Immature natural killer cell (primary cell): ENCODE measurements at places on chromosomes 13 and 19. TPM values are rescaled to one million over a fixed set of nuclear protein-coding genes. Genes with fewer than 3 reads are reported as not detected.

DNA sequence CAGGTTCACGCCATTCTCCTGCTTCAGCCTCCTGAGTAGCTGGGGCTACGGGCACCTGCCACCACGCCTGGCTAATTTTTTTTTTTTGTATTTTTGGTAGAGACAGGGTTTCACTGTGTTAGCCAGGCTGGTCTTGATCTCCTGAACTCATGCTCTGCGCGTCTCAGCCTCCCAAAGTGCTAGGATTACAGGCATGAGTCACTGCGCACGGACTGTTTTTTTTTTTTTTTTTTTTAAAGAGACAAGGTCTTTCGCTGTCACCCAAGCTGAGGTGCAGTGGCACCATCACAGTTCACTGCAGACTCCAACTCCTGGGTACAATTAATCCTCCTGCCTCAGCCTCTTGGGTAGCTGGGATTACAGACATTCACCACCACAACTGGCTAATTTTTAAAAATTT, 8.2 kb upstream of the ADAMTS10 start:
- peaks cover 19% of the 10 kb centered on the region for H3K4me1 ChIP-seq
- no peak overlapping the region for H3K27ac ChIP-seq
- DNase-seq: no peak
- no peaks in the 10 kb centered on the region for H3K36me3 ChIP-seq

DNA sequence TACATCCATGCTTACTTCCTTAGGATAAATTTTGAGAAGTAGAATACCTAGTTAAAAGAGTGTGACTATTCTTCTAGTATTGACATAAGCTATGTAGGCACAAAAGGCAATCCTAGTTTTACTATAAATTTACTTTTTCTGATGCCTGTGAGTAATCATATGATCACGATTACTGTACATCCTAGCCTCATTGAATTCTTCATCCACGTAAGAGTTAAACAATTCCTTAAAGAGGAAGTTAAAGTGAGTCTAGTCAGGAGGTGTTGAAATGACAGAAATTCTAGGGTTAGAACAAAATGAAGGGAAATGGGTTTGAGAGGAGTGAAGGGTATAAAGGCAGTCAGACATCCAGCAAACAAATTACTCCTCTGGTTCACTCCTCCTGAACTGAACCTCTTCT, at the start of gene ACOD1:
ACOD1 (plus strand) TSS at position 363 of the 400 bp plus-strand sequence. CDS start 48 bp downstream, outside the sequence.
- no peaks in the 10 kb centered on the region for H3K36me3 ChIP-seq
- no peak for DNase-seq
- no peak within 1 kb of the TSS for H3K27ac ChIP-seq

GRCh38 chr13:85717921-85718320, 81.3 kb downstream of the SLITRK6 start:
- H3K4me1 ChIP-seq: no peaks in the 10 kb centered on the region
- H3K36me3 ChIP-seq: no peaks in the 10 kb centered on the region
- H3K4me3 ChIP-seq: no peak overlapping the region
- H3K27ac ChIP-seq: no peak overlapping the region
- DNase-seq: no peak
- no peaks in the 10 kb centered on the region for H3K27me3 ChIP-seq

- H3K27me3 ChIP-seq: peaks cover 2% of the 10 kb centered on the region
- no peak for DNase-seq
- H3K4me3 ChIP-seq: no peak overlapping the region
Measured at GRCh38 chr13:60369242-60369641, 27.8 kb upstream of the TDRD3 start.

- no peaks in the 10 kb centered on the region for H3K4me1 ChIP-seq
- H3K27ac ChIP-seq: no peak overlapping the region
- H3K36me3 ChIP-seq: no peaks in the 10 kb centered on the region
- no peak overlapping the region for H3K4me3 ChIP-seq
- DNase-seq: no peak
Measured at GRCh38 chr19:42657556-42657955, 62.8 kb upstream of the CEACAM8 start.

Gene ZNF112
- not detected for polyA plus RNA-seq

DNA sequence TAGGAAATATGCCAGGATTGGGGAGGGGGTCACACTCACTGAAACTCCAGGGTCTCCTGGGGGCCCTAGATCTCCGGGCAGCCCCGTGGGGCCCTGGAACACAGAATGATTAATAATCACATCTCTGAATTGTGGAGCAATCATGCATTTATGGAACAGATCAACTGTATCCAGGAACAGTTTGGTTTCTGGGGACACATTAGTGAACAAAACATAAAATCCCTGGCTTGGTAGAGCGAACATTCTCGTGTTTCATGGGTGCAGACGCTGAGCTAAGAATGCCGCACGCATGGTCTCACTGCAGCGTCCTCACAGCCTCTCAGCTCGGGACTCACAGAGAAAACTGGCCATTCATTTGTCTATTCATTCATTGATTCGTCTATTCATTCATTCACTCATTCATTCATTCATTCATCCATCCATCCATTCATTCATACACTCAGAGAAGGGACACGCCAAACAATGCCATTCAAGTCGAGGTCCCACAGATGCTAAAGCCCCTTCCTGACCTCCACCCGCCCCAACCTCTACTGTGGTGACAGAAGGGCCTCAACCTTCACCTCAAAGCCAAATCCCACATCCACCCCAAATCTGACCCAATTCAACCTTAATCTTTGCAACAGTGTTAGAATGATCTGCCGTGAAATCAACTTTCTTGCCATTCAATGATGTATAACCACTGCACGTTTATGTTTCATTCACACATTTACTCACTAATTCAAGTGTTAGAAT, 35.0 kb upstream of the OLFM2 start:
- no peak for DNase-seq
- H3K4me3 ChIP-seq: no peak overlapping the region
- peaks cover 11% of the 10 kb centered on the region for H3K4me1 ChIP-seq
- no peak overlapping the region for H3K27ac ChIP-seq
- H3K27me3 ChIP-seq: peaks cover 23% of the 10 kb centered on the region
- no peaks in the 10 kb centered on the region for H3K36me3 ChIP-seq

DNA sequence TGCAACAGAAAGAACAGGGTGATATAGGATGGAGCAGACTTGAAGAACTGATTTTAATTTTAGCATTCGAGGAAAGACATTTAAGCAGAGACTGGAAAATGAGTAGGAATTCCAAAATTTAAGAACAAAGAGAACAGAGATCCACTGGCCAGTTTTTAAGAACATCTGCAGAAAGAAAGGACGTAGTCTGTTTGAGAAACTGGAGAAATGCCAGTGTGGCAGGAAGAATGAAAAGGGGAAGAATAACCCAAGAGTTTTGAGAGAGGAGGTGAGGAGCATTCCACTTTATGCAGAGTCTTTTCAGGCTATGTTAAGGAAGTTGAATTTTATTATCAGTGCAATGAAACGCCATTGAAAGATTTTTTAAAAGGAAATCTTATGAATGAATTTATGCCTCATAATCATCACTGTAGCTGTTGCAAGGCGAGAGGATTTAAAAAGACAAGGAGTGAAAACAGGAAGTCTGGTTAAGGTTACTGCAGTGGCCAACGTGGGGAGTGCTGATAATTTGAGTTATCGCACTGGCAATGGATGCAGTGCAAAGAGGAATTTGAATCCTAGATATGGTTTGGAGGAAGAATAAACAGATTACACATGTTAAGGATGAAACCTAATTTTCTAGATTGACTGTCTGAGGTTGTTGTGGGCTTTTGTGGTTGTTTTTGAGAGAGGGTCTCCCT, 253.8 kb downstream of the DACH1 start:
- no peaks in the 10 kb centered on the region for H3K36me3 ChIP-seq
- no peak overlapping the region for H3K4me3 ChIP-seq
- H3K27ac ChIP-seq: no peak overlapping the region

DNA sequence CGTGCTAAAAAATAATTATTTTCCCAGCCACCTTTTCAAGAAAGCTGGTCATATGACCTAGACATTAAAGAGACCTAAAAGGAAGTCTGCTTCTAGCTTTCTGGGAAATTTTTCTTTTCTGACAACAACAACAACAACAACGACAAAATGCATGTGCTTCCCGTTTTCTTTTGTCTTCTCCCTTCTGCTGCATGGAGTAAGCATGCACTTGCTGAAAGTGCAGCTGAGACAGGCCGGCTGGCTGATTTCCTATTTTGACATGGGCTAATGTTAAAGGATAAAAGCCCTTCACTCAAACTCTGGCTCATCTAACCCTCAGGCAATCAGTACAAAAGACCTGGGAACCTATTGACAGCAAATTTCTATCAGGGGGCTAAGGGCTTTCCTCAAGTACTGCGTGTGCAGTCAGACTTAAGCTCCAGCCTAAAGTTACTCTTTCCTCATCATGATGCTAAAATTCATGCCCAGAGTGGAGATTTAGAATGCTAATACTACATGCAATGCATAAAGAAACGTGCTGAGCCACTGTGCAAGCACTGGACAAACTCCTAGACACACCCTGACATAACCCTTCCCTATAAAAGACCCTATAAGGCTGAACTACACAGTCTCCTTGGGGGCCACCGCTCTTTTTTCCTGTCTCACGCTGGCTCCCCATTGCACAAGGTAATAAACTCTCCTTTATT, 811.1 kb downstream of the UQCRFS1 start:
- DNase-seq: no peak
- H3K27me3 ChIP-seq: peaks cover 7% of the 10 kb centered on the region
- H3K27ac ChIP-seq: no peak overlapping the region
- peaks cover 12% of the 10 kb centered on the region for H3K36me3 ChIP-seq
- peaks cover 11% of the 10 kb centered on the region for H3K4me1 ChIP-seq
- H3K4me3 ChIP-seq: no peak overlapping the region

Gene SMAD9
- not detected for polyA plus RNA-seq
